ENCODE measurements at places on chromosomes 12 and 14.

DNA sequence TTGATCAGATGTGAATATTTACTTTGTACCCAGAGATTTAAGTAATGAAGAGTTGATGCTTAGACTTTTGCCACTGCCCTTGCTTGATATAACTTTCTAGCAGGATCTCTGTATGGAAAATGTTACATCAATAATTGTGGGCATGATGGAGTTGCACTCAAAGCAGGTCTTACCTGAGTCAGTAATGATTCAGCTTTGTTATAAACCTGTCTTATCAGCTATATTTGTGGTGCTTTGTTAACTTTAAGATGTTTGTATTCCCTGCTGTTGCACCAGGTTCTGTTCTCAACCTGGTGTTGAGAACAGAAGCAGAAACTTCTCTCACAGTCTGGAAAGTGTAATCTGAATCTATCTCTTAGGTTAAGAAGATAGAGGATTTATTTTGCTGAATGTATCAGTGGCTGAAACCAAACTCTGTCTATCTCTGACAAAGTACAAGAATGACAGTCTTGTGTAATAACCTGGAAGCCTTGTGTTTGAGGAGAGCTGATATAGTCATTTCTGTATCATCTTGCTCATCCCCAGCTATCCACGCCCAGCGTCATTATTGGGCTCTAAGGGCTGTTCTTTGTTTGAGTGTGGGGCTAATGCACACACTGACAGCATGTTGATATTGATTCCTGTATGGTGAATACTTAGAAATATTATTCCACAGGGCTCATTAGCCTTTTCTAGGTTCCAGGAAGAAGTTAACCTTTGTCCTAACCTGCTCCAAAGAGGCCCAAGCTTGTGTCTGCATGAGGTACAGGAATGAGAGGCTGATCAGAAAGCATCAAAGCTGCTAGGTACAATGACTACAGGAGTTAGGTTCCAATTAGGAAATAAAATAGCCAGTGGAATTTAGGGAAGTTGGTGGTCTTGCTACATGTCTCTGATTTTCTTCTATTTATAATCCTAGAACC is 3.6 kb downstream of the AKAP6 start:
- peak; percentile 64 for DNase-seq

- DNase-seq, result peak; percentile 84
Observed at GRCh38 chr12:12376646-12377448, 20.0 kb downstream of the BORCS5 start.

DNA sequence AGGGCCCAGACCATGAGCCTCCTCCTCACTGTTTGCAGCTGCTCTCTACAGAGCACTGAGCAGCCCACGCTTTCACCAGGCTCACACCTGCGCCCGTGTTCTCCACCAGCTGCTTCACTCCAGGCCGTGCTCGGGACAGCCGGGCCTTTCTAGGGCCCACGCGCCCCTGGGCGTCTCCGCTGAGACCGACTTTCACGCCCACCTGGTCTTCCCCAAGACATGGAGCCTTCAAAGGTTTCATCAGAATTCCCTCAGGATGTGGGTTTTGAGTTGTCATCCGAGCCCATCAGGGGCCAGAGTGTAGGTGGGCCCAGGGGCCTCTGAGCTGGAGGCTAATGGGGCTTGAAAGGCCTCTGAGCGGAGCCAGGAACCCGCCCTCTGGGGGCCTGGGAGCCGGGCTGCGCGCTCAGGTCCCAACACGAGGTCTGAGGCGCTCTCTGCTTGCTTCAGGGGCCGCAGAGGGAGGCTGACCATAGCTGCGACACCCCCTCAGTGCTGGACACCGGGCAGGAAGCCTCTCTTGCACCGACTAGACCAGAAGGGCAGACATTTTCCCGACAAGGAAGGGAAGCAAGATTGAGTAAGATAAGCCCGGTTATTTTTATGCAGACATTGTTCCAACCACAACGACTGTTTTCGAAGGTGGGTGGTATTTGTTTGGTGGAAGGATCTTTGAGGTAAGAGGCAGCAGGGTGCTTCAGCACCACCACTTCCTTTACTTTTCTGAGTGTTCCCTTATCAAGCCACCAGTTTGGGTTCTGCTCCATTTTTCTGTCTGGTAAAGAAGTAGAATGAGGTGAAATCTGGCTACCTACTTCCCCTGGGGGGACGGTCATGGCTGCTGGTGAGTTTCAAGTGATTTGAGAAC is 125.0 kb upstream of the FUT8 start:
- peak; percentile 85 for DNase-seq

GRCh38 chr12:47709671-47710070 is 3.8 kb upstream of the RPAP3 start:
- no peak for DNase-seq

Measured in activated CD4-positive, alpha-beta T cell treated with anti-CD3 and anti-CD28 coated beads, Interleukin-2, Interleukin-4, amounts not matched to agents 100 ng/mL and 50 ng/mL, durations not matched to agents 16 hours and 8 hours (primary cell).